ENCODE measurements at places on chromosomes 1 and 21.

DNA sequence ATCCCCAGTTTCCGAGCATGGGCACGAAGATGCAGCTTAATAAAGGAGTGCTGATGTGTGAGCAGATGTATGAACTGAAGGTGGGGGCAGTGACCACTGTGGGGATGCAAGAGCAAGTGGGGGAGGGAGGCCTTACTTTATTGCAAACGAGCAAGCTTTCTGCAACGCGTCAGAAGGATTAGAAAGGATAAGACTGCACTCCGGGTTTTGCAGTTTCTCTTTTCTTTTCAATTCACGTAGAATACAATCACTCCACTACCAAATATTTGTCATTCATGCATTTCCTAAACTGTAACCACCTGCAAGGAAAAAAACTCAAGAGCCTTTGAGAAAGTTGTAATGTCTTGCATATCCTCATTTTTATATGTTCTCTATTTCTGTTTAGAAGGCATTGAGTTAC lies 4.3 kb upstream of the OR2C3 start:
- DNase-seq = no peak

- DNase-seq = peak; percentile 3
These were observed 79.6 kb downstream of the ATP1B1 start for GRCh38 chr1:169186106-169186505.

DNA sequence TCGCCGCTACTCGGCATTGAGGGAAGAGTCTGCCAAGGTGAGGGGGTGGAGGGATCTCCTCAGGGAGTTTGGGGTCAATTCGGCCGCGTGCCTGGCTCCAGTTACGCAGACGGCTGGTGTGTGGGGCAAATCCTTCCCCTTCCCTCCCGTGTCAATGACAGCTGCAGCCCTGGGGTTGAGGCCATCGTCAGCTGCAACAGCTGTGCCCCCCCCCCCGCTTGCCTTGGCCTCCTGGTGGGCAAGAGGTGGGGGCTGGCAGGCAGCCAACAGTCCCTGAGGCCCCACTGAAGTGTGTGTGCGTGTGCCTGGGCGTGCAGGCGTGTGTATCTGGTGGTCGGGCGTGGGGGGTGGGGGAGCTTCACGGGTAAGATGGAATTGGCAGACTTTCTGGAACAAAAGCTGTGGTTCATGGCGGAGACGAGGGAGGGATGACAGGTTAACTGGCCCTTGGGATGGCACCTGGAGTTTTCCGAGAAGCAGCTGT lies 25.6 kb downstream of the PPFIA4 start:
- DNase-seq = peak; percentile 97

DNA sequence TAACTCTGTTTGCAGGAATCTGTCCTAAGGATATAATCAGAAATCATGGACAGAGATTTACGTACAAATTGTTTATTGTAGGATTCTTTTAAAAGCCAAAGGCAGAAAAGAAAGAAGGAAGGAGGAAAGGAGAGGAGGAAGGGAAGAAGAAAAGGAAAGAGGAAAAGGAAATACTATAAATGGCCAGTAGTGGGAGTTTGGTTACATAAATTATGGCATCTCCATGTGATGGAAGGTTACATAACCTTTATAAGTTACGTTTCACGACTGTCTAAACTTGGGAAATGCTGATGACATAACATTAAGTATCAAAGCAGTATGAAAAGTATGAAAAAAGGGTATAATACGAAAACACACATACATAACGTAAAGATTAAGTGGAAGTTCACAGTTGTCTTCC lies 39.0 kb downstream of the SMYD2 start:
- DNase-seq = no peak

DNA sequence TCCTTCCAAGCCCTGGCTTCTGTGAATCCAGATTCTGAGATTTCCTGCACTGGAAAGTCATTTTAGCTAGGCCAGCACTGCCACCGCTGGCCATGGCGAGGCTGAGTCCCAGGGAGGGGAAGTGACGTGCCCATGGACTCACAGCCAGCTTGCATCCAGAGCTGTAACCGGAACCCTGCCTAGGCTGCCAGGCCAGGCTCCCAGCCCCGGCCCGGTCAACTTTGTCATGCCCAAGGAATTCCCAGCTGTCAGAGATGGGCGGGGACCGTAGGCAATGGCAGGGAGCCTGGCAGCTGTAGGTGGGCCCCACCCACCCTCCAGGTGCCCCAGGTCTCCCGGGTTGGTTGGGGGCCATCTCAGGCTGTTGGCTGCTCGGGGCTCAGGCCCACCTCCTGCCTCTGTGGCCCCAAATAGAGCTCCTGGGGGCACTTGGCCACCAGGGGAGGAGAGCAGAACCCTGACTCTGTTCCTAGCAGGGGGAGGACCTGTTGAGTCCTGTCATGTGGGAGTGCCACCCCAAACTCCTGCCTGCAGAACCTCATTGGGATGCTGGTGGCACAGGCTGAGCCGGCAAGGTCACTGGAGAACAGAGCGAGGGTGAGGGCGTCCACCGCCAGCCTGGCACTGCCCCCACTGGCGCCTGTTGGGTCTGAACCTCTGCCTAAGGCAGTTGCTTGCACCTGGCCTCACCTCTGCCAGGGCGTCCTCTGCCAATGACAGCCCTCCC lies 57.8 kb downstream of the FOXO6 start:
- peak; percentile 85 for DNase-seq

DNA sequence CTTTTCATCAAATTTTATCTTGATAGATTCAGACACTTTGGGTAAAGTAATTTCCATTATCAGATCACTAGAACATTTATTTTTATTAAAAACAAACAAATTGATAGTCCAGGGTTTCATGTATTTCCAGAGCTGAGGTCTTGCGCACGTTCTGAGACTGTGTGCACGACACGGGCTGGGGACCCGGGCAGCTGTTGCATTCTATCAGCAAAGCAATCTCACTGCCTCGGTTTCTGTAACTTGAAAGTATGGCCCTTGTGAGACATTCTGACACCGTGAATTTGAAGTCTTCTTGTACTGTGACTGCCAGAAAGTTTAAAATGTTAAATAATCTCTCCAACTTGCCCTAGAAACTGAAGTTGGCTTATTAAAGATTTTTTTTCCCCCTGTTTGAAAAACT lies 746.9 kb upstream of the ADGRL2 start:
- DNase-seq = no peak

DNA sequence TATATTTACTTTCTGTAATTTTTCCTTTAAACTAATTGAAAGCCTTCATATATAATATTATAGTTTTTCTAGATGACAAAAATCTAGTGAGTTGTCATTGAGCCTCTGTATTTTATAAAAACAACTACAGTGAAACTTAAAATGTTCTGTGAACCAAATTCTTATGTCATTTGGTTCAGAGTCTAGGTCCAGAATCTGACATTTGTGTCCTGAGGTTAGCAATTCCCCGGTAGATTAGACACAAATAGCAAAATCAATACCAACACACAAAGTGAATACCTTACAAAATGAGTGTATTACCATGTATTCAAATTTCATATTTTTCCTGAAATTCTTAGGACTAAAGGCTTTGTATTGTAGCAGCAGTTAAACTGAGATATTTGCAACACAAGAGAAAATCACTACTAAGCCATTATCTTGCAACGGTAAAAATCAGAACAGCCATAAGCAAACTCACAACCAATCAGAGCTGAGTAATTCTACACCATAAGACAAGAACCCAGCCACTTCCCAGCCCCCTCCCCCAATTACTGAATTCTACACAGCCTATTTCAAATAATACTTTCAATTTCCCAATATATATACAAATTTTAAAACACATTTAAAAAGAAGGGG lies 573.5 kb downstream of the SMYD3 start:
- no peak for DNase-seq

DNA sequence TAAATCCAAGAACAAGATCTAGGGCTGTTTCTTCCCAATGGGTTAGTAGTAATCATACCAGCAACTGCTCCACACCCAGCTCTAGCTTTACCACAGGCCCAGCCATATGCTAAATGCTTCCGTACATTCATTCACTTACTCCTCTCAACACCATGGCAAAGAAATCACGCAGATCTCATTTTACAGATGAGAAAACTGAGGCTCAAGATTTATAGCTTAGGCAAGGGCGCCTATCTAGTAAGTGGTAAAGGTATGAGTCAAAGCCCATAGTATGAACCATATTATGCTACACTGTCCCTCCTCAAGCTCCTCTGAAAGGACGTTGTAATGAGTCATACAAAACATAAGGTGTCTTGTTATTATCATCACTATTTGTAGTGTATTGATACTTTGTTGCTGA lies 82.2 kb downstream of the NIBAN1 start:
- DNase-seq = no peak

- DNase-seq = no peak
These were observed 78.3 kb downstream of the PGM1 start for GRCh38 chr1:63671514-63671913.

DNA sequence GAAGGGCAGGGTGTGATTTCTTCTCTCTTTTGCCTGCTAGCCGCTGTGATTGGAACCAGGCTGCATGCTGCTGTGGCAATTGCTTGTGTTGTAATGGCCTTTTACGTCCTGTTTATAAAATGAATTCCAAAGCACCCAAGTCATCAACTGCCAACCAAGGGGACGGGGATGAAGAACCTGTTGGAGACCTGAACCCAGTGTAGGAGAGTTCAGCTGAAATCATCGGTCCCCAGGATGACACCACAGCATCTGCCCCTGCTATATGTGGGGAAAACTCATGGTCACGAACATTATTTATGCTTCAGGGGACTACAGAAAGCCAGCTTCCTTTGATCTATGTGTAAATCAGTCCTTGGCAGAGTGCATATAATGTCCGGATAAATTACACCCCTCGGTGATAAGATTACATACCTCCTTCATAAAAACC lies 3.8 kb downstream of the TMEM167B start:
- no peak for DNase-seq

GRCh38 chr1:162988869-162989268 lies 80.3 kb upstream of the RGS4 start:
- no peak for DNase-seq

GRCh38 chr1:31065310-31066217 lies at the start of gene PUM1:
PUM1 (minus strand) TSS chr1:31065717; CDS start chr1:31059566, 6,151 bp downstream.
- peak; percentile 100 for DNase-seq

DNA sequence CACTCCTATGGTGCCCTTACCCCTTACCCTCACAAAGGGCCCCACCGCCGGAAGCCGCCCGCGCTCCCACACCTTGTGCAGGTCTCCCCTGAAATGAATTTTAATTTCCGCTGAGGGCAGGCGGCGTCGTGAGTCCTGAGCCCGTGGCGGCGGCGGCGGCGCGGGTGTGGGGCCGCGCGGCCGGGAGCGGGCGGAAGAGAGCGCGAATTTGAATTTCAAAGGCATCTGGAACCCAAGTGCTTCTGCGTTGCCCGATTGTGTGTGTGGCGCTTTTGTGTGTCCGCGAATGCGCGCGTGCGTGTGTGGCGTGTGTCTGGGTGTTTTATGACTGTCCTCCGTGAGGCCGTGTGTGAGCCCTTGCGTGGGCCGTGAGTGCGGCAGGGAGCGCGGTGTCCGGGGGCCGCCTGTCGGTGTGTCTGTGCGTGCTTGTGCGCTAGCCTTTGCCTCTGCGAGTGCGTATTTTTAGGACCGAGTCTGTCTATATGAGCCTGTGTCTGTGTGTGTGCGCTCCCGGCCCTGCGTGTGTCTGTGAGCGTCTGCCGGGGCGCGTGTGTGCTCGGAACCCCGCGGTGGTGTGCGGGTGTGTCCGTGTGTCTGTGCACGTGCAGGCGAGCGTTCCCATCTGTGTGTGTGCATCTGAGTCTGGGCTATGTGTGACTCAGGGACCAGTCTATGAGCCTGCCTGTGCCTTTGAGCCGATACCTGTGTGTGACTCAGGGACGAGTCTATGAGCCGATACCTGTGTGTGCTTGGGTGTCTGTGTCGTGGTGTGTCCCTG lies 7.9 kb upstream of the ADGRB2 start:
- DNase-seq = no peak

DNA sequence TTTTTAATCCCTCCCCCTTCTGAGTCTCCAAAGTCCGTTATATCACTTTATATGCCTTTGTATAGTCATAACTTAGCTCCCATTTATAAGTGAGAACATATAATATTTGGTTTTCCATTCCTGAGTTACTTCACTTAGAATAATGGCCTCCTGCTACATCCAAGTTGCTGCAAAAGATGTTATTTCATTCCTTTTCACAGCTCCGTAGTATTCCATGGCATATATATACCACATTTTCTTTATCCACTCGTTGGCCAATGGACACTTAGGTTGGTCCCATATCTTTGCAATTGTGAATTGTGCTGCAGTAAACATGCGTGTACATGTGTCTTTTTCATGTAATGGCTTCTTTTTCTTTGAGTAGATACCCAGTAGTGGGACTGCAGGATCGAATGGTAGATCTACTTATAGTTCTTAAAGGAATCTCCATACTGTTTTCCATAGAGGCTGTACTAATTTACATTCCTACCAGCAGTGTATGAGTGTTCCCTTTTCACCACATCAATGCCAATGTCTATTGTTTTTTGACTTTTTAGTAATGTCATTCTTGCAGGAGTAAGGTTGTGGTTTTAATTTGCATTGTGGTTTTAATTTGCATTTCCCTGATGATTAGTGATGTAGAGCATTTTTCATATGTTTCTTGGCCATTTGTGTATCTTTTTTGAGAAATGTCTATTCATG lies 12.3 kb downstream of the MAN1C1 start:
- no peak for DNase-seq

GRCh38 chr21:29146726-29147125 lies 16.3 kb downstream of the MAP3K7CL start:
- DNase-seq = no peak

GRCh38 chr1:30830537-30830936 lies 73.0 kb upstream of the LAPTM5 start:
- DNase-seq = no peak

DNA sequence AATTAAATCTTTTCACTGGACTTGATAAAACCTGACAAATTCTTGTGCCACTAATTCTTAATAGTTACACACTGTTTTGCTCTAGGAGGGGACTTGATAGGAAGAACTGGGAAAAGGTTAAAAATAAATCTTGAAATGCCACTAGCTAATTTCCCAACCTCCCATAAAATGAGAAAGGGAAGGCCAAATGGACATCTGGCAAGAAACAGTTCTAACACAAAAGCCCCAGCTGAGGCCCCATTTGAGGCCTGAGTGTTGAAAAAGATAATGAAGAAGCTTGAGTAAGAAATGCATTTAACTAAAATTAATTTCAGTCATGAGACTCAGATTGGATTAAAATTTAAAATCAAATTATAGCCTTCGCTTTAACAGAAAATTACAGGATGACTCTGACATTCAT lies 11.2 kb upstream of the RAP1GAP start:
- DNase-seq = no peak

- DNase-seq = no peak
These were observed 23.8 kb downstream of the OTUD7B start for GRCh38 chr1:149986486-149987296.

- no peak for DNase-seq
These were observed 12.2 kb downstream of the NGF start for GRCh38 chr1:115325874-115326273.

DNA sequence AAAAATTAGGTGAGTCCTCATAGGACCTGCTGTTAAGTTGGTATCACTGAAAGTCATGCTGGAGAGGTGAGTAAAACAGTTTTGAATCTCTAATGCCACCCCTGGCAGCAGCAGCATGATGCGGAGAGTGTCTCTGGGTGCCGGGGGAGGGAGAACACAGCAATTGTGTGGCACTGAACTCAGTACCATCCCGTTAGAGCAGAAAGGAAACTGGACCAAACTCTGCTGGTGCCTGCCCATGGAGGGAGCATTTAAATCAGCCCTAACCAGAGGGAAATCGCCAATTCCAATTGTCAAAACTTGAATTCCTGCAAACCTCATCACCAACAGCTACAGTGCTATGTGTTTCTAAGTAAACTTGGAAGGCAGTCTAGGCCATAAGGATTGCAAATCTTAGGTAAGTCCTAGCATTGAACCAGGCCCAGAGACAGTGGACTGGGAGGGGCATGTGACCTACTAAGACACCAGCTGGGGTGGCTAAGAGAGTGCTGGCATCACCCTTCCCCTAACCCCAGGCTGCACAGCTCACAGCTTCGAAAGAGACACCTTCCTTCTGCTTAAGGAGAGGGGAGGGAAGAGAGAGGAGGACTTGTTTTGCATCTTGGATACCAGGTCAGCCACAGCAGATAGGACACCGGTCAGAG lies 30.0 kb downstream of the CD53 start:
- no peak for DNase-seq
